ENCODE measurements at places on chromosomes 13 and 19. TPM values are rescaled to one million over a fixed set of nuclear protein-coding genes. Genes with fewer than 3 reads are reported as not detected.
A peak's percentile ranks its signal among the peaks of the same experiment; 100 is the strongest.

GRCh38 chr13:59690857-59691500 lies 472.7 kb downstream of the DIAPH3 start:
- no peak for DNase-seq

DNA sequence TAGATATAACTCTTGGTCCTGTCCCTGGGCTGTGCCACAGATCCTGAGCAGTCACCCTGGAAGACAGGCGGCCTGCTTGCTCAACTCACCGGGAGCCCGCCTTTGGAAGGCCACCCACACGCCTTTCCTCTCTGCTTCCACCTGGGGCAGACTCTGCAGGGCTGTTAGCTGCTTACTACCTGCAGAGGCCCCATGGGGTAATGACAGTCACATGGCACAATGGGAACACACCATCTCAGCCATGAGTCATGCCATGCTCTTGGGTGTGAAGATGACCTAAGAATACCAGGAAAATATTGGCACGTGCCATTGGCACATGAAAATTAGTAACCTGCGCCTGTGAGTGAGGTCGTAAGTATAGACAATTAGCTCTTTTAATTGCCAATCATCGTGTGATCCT lies 108.6 kb downstream of the COL4A2 start:
- DNase-seq: no peak

DNA sequence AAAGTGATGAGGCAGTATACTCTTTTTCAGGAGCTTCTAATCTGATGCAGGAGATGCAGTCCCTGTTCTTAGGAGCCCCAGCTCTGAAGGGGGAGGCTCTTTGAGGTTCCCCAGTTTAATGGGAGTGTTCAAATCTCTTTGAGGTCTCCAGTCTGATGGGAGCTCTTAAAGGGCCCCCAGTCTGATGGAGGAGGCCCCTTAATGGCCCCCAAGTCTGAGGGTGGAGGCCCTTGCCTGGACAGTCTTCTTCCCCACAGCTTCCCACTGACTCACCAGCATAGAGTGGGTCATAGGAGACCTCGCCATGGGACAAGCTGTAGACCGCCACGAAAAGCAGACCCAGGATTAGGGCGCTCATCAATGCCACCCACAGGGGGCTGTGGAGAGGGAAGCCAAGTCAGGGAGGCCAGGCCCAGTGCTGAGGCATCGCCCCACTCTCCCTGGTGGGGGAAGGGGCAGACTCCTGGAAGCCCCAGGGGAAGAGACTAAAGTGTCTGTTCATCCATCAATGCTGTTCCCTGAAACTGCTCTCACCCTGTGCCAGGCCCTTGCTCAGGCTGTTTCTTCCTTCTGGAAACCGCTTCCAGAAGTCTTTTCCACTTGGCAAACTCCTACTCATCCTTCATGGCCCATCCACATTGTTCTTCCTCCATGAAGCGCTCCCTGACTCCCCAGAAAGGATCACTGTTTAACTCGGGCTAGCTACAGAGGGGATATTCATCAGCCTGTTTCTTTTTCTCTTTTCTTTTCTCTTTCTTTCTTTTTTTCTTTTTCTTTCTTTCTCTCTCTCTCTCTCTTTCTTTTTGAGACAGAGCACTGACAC lies 2.1 kb downstream of the TM6SF2 start:
- no peak for DNase-seq

DNA sequence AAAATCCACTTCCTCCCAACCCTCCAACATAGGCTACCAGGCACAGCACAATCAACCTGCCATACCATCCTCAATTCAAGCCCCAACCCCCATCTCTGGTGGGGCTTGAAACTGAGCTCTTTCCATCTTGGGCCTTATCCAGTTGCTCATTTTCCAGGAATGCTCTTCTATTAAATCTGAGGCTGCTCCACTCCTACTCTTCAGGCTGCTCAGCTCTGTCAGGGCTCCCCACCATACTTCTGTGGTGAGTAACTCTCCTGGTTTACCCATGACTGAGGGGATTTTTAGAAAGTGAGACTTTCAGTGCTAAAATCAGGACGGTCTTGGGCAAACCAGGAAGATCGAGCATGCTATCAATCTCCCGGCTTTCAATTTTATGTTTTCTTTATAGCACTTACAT lies 512.8 kb downstream of the LMO7 start:
- no peak for DNase-seq

DNA sequence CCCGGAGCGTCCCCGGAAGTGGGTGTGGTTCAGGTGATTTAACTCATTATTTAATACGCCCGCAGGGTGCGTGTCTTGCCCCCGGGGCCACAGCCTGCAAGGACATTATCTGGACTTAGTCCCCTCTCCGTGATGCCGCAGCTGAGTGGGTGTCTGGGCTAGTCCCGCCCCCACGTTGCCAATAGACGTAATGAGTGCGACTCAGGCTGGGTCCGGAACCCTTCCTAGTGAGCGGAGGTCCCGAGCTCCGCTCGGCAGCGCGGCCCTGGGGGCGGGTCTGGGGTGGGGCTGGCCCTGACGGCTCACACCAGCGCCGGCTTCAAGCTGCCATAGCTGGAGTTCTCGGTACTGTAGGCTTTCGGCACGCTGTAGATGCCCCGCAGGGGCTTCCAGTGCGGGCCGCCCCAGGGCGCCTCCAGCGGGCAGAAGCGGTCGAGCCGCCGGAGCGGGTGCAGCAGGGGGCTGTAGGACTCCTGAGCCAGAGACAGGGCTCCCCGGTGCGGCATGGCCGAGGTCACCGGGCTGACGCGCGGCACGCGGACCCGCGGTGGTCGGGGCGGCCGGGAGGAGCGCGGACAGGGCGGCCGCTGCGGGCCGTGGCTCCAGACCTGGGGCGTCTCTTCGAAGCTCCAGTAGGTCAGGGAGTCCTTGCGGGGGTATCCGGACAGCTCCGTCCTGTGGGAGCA lies 918 bp upstream of the LHB start:
- DNase-seq: peak; percentile 49

DNA sequence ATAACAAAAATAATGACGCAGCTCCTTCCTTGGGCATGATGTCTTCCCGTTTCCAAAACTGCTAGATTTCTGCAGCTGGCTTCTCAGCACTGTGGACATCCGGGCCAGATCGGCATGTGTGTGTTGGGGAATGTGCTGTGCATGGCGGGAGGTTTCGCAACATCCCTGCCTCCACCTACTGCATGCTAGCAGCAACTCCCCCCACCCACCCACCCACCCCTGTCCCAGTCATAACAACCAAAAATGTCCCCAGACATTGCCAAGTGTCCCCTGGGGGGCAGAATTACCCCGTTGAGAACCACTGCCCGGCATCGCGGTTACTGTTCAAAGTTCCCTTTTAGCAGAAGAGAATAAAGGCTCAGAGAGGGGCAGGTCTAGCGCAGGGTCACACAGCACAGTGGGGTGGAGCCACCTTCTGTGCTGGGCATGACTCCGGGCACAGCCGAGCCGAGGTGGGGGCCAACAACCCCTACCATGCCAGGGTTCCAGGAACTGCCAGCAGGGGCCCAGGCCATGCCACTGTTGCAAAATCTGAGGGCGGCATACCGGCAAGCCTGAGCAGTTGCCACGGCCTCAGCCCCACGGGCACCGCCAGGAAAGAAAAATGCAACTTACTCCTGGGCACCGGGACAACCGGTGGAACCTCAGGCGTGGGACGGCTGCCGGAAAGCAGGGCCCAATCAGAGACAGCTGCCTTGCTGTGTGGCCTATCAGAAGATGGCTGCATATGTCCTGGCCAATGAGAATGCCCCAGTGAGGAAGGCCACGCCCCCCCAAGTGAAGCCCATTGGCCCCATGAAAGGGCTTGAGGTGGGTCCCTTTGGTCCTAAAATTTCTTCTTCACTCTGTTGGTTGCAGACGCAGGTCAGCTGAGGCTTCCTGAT lies 22.5 kb upstream of the NFIC start:
- DNase-seq: no peak

DNA sequence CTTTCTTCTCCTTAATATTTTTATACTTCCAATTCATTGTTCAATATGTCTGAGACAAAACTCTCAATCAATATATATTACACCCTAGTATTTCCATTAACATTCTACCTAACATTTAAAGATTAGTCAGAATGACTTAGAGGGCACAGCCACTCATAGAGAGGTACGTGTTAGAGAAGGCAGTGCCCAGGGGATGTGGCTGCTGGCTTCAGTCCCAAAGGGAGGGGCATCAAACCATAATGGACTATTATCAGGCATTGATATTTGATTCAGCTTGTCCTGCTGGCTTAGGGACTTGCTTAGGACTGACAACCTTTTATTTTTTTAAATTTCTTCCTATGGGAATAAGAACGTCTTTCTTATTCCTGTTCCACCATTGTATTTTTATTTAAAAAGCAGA lies 1392.0 kb upstream of the ATXN8OS start:
- DNase-seq: no peak

DNA sequence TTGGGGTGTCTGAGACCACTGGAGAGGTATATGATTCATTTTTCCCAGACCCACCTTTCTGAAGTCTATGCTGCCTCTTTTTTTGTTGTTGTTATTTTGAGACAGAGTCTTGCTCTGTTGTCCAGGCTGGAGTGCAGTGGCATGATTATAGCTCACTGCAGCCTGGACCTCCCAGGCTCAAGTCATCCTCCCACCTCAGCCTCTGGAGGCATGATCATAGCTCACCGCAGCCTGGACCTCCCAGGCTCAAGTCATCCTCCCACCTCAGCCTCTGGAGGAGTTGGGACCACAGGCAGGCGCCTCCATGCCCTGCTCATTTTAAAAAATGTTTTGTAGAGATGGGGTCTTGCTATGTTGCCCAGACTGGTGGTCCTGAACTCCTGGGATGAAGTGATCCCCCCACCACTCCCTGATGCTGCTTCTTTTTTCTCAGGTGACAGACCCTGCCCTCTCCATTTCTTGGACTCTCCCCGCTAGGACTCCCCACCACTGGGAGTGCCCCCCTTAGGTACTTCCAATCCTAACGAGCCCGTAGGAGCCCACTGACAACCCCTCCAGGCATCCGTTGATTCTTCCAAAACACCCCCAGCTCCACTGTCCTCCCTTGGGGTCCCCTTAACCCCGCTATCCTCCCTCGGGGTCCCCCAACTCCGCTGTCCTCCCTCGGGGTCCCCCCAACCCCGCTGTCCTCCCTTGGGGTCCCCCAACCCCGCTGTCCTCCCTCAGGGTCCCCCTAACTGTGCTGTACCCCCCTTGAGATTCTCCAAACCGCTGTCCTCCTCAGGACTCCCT lies 45.4 kb downstream of the ARHGEF18 start:
- no peak for DNase-seq

DNA sequence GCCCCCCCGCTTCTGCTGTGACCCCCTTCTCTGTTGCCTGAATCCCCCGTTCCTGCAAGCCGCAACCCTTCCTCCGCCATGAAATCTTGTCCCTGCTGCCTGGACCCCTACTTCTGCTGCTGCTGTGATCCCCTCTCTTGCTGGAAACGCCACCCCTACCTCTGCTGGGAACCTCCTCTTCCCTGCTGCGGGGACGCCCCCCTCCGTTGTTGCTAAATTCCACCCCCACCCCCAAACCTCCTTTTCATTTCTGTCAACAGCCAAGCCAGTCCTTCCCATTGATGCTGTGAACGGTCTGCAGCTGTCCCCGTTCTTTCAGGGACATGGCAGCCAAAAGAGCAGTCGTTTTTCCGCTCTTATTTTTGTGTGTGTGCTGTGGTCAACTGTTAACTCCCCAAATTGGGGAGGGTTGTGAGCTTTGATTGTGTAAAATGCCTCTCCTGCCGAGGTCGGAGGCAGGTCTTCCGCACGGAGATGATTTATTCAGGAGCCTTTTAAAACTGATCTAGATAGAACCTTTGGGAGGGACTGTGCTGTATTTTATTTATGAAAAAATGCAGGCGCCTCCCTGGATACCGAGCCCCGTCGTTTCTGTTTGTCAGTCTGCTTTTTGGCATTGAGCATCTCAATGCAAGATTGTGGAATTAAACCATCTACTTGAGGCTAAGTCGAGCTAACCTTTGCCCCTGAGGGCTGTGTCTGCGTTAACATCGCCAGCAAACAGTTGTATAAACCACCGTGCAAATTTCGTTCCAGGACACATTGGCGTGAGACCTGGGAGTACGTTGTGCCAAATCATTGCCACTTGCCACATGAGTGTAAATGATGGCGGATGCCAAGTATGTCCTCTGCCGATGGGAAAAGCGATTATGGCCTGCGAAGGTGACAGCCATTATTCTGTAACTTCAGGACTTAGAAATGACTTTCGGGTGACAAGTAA lies 27.9 kb upstream of the NDUFS7 start:
- no peak for DNase-seq

Gene SLITRK6
- not detected for total RNA-seq

Gene TSHZ3
- total RNA-seq: 2.0 TPM

Gene TSKS
- 2.0 TPM for total RNA-seq

Gene COX7A1
- total RNA-seq: not detected
